ENCODE measurements at places on chromosomes 2 and 18.

DNA sequence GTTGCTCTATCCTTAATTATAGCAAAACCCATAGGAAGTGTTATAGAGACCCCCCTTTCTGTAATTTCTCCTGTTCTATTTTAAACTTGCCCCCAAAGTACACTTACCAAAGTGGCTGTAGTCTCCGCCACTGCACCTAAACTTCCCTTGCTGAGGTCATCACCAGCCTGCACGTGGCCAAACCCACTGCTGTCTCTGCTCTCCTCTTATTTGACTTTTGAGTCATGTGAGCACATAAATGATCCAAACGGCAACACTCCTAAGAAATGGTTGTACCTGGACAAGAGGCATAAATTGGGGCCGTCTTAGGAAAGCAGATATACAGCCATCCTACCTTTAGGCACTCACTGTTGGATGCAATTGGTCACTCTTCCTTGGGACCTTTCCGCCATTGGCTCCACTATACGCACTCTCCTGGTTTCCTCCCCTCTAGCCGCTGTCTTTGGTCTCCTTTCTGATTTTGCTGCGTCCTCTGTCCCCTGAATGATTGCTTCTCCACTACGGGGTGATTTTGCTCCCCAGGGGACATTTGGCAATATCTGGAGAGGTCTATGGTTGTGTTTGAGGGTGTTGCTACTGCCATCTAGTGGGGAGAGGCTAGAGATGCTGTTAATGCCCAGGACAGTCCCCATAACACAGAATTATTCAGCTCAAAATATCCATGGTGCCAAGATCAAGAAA is 19.2 kb upstream of the IL36G start:
- peak; percentile 48 for DNase-seq

- no peak for DNase-seq
These were observed 670.3 kb downstream of the GALR1 start for GRCh38 chr18:77919923-77920322.

DNA sequence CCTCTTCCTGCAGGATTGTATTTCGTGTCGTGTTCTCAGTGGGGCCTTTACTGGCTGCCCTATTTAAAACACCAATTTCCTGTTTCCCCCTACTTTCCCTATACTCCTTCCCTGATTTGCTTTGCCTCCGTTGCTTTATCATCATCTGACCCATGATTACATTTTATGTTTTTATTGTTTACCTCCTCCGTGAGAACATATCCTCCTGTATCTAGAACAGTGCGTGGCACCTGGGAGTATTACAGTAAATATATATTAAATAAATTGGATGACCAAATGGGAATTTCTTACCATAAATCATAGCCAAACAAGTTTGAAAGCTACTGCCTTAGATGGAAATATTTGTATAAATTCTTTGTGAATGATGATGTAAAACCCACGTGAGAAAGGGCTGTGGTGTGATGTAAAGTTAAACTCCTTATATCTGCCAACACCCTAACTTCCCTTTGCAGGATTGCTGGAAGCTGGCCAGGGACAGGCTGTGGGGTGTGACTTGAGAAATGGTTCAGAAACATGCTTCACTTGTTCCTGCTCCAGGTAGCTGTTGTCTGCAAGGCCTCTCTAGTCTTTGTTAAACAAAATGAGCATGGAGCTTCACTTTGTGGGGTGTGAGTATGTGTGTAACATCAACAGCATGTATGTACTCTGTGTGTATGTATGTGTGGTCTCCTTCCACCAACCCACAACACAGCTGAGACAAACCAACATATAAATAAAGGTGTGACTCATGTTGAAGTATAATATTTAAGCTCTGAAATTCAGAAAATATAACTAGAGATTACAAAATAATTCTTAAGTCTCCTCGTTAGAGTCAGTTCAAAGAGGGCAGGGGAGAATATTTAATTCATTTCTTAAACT is 40.3 kb downstream of the LHCGR start:
- DNase-seq, result no peak

GRCh38 chr18:63058521-63058920 is 261.0 kb downstream of the BCL2 start:
- DNase-seq, result no peak

DNA sequence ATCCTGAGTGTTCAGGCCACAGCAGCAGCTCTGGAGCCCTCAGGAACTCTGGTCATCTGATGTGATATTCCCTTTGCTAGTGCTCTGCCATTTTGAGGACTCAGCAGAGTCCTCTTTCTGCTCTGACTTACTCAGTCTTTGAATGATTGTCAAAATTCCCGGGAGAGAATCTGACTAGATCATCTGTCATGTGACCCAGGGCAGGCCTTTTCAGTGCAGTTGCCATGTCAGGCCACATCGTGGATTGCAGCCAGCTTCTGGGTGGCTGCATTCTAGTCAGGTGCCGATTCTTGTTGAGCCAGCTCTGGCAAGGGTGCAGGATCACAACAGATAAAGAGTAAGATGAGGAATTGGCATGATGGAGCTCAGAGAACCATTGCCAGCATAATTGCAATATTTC is 795.6 kb downstream of the CPS1 start:
- no peak for DNase-seq

DNA sequence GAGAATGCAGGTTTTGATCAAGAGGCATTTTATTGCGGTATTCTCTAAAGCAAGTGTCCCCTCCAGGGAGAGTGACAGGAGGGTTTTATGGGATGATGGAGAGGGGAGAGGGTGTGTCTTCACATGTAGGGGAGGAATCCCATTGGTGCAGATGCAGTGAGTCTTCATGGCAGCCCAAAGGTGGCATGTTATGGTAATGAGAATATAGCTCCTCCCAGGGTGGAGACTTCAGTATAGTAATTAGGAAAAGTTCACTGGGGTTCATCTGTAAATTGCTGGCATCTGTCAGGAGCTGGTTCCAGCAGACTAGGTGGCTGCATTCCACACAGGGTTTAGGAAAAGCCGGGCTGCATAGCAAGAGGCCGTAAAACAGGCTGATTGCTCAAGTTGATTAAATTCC is 230.7 kb upstream of the CCDC68 start:
- DNase-seq, result no peak

DNA sequence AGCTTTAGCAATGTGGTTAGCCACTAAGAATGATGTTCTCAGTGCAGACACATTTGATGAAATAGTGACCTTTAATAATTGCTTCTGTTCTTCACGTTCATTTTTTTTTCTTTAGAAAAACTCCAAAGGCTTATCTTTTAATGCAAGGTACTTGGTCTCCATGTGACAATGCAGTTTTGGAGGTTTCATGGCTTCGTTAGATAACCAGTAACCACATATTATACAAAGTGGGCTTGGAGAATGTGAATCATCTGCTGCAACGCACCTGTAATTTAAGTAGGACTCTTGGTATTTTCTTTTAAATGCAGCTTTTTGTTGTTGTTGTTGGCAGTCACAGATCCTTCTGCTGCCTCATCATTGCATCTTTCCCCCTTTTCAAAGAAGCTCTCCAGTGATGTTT is 1606.3 kb downstream of the SUCLG1 start:
- no peak for DNase-seq

GRCh38 chr18:61582202-61582710 is 249.0 kb downstream of the CDH20 start:
- DNase-seq, result no peak

DNA sequence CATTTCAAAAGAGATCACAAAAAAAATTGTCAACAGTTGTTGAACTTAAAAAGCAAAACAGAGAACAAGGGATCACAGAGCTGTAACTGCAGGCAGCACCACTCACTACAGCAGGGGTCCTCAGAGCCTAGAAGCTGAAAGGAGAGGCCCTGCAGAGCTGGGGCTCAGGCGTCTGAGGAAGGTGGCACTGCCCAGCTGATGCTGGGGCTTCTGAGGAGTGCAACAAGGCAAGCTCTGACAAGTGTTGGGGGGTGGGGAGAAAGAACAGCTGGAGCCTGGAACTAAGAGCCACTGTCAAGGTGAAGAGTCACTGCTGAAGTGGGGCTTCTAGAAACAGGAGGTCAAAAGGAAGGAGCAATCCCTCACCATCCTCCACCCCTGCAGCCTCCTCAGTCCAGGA is 46.2 kb downstream of the FTCDNL1 start:
- no peak for DNase-seq

GRCh38 chr2:207434899-207435465 is 94.8 kb upstream of the CREB1 start:
- DNase-seq, result no peak

DNA sequence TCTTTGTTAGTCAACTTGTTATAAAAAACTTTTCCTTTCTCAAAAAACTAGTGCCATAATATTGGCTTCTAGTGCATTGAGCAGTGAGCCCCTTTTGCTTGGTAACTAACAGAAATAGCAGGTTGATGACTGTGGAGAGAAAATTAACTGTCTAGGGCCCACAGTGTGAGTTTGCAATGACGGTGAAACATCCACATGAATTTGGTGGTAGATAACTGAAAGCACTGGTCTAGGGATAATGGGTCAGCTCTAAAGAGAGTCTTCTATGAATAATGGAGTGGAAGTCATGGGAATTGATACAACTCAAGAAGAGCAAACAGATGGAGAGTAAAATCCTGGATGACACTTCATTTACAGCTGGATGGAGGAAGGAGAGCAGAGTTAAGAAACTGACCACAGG is 245.4 kb downstream of the METTL4 start:
- DNase-seq, result no peak

DNA sequence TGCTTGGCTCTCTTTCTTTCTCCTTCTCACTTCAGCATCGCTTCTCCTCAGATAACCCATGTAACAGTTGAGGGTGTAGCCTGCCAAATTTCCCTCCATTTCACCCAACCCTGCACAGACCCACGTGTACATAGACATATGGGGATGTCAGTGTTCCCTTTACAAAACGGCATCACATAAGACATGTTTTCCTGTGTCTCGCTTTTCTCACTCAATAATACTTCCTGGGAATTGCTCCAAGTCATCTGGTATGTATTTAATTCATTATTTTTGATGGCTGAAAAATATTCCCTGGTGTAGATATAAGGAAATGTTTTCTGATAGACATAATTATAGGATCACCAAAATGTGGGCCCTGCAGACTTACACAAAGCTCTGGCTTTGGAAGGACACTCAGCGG is 176.8 kb downstream of the LOXHD1 start:
- DNase-seq, result no peak

GRCh38 chr2:66901344-66901743 is 466.4 kb downstream of the MEIS1 start:
- DNase-seq, result no peak

DNA sequence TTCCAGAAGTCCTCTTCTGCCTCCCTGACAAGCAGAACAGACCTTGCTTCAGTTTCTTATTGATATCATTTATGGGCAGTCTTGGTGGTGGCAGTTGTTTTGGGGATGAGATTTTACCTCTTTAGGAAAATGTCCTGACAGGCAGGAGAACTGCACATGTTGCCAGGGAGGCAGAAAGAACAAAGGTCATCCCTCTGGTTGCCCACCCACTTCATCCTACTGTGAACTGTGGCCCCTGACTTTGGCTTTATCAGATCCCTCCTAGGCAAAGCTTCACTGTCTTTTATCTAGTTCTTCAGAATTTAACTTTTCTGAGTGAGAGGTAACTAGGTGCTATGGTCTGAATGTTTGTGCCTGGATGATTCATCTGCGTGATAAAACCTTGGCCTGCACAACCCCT is 2071.3 kb upstream of the CELF4 start:
- no peak for DNase-seq

- no peak for DNase-seq
These were observed 20.8 kb downstream of the LDLRAD4 start for GRCh38 chr18:13239171-13239956.

DNA sequence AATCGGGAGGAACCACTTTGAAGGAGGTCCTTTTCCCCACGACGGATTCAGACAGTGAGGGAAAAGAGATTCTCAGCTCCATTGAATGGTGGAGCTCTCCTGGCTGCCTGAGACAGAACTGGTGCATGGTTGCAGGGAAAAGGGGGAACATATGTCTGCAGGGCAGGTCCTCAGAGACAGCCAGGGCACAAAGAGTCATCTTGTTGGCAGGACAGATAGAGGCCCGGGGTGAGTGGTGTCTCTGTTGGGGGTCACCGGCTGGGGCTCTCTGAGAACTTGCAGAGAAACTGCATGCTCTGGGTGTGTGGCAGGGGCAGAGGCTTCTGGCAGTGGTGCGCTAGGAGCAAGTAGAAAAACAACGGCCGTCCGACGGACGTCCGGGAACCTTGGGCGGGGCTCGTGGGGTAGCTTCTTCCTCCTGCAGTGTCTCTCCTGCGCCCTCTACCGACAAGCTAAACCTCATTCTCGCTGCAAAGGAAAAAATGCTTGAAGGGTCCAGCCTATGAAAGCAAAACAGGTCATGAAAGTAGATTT is 94.3 kb downstream of the CDCA7 start:
- DNase-seq, result peak; percentile 79

DNA sequence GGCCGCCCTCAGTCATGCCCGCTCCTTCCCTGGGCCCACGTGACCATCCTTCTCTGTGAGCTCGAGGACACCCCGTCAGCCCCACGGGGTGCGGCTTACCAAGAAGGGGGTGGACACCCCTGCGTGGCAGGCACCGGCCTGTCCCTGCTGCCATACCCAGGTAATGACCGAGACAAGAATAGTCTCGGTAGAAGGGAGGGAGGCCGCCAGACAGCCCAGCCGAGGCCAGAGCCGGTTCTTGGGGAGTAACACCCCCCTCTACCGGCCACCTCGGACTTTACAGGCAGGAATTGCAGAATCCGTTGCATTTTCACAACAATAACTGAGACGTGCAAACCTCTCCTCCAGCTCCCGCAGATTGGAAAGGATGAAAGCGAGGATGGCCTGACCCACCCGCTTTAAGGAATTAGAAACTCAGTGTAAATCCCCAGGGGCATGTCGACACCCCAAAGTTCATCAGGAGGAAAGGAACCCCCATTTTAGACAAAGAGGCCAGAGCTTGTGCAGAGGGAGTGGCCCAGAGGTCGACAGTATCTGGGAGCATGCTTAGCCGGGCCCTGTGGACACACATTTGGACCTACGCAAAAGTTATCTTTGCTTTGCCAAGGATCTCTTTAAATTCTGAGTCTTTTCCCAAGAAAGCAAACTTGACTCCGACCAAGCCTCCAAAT is 60.1 kb upstream of the GLI2 start:
- peak; percentile 70 for DNase-seq

GRCh38 chr2:18208956-18209355 is 330.5 kb downstream of the KCNS3 start:
- no peak for DNase-seq

- DNase-seq, result no peak
These were observed 208.4 kb downstream of the MYCN start for GRCh38 chr2:16148632-16149348.

DNA sequence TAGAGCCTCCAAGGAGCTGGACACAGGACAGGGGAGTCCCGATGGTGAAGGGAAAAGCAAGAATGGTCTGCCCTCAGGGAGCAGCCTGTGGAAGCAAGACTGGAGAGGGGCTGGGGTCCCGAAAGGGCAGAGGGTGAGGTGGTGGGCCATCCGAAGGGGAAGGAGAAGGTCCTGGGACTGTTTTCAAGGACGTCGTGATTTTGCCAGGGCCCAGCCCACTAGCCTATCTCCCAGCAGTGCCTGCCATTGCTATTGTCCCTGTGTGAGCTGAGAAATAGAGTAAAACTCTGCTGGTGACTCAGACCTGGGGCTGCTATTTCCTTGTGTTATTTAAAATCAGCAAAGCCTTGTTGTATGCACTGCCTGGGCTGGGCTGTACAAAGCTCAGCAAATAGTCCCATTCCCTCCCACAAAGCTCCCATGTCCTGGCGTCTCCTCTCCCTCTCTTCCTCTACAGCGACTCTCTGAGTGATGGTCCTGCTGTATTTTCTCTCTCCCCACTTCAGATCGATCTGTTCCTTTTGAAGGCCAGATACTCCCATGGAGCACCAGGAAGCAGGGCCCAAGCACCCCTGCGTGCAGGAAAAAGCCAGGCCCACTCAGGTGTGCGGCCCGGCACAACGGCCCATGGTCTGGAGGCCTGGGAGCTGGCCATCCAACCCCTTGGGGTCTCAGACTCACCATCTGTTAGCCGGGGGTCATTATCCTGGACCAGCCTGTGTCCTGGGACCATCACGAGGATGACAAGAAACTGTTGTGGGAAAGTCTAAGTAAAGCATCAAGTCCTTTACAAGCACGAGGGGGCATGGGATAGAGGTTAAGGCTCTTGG is 65.0 kb upstream of the OTOF start:
- no peak for DNase-seq
